ENCODE measurements at places on chromosomes 13 and 19. TPM values are rescaled to one million over a fixed set of nuclear protein-coding genes. Genes with fewer than 3 reads are reported as not detected.

The PINLYP gene
- 12.0 TPM for total RNA-seq

The WDR88 gene
- not detected for total RNA-seq

The ZNF737 gene
- 2.6 TPM for total RNA-seq

The SIGLEC8 gene
- total RNA-seq = 0.68 TPM

The VSTM2B gene
- total RNA-seq = not detected

GRCh38 chr13:35530581-35530980 is 54.1 kb upstream of the MAB21L1 start:
- no peak for DNase-seq

DNA sequence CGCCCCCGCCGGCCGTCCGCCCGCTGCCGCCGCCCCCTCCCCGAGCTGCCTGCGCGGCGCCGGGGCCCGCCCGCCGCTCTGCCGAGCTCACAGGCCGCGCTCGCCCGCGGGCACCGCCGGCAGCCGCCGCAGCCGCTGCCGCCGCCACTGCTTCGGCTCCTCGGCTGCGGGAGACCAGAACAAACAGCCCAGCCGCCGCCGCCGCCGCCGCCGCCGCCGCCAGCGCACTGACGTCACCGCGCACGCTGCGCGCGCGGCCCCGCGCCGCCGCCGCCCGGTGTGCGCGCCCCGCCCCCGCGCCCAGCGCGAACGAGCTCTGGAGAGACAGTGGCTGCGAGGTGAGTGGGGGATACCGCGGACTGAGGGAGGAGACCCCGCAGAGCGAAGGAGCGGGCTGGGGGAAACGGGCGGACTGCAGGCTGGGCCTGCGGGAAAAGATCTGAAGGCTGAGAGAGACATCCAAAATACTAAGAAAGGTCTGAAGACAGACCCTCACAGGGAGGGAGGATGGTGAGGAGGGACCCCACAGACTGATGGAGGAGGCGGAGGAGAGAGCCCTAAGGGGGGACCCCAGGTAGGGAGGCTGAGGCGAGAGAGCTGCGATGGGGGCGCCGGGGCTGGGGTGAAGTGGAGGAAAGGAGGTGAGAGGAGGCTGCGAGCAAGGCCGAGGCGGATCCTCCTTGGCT is at the start of gene BRD4:
Gene BRD4, minus strand, starts transcription at position 229 of the 686 bp plus-strand sequence. CDS start 59,440 bp downstream, outside the sequence.
- DNase-seq = no peak

- DNase-seq = no peak
These were observed 310.9 kb downstream of the ZNF536 start for GRCh38 chr19:30682999-30683536.

DNA sequence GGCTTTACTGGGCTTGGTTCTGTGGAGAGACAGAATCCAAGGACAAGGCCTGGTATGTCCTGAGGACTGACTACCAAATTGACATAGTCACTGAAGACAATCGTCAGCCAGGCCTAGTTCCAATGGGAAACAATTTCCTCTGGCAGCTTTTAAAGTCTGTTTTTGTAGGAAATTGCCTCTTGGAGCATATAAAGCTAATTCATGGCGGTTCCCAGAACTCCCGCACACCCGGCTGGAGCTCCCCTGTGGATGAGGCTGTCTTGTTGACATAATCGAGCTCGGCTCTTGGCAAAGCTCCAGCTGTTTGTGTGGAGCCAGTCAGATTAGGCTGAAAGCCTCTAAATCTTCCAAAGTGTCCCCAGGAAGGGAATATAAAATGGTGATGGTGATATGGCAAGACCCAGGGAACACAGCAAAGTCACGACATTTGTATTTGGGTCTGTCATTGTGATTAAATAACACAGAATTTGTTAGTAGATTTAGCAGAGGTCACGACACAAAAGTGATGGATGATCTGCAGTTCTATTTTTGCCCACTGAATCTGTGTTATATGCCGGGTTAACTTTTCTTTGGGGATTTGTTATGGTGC is 395.0 kb downstream of the PCDH9 start:
- DNase-seq = no peak

DNA sequence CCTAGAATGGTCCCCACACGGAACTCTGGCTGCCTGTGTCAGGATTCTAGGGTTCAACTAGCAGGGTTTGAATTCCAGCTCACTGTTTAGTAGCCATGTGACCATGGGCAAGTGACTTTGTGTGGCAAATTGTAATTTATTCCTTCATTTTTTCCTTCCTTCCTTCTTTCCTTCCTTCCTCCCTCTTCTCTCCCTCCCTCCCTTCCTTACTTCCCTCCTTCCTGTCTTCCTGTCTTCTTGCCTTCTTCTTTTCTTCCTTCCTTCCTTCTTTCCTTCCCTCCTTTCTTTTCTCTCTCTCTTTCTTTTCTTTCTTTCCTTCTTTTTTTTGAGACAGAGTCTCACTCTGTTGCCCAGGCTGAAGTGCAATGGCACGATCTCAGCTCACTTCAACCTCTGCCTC is 8.5 kb upstream of the DENND1C start:
- no peak for DNase-seq

DNA sequence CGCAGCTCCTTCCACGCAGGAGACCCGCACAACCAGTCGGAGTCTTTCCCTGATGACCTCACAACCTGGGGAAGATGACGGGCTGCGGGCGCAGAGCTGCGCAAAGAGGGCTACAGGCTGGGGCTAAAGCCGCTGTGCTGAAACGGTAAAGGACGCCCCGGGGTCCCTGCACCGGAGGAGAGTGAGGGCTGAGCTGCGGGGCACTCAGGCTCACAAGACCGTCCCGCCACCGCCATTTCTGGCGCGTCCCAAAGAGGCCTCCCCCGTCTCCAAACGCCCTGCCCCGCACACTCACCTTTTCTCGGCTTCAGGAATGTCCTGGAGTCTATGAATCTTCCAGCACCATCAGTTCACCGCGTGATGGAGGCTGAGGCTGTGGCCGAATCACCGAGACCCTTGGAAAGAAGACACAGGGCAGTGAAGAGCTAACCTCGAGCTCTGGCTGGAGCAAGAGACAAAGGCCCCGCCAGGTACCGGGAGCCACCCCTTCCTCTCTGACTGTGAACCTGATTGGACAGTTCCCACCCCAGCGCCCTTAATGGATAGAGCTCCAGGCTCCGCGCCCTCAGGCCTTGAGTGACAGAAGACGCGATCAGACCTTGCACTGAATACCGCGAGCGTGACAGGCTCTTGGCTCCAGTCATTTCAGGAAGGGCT is 41.8 kb upstream of the ZNF429 start:
- DNase-seq = no peak

DNA sequence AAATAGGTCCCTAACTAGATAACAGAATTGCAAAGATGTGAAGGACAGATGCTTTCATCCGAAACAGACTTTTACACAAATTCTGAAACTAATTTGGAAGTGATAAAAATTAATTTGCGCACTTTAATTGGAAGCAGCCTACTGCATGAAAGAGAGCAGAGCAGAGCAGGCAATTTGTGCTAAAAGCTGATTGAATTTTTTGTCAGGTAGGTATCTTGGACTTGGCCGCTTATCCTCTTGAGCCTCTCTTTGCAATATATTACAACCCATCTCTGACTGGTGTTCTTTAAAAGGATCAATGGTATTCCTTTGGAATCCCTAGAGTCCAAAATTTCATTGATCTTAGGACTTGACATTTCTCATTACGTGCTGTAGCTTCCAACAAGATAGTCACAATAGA is 183.3 kb upstream of the MAB21L1 start:
- no peak for DNase-seq

- no peak for DNase-seq
These were observed 132.2 kb downstream of the FREM2 start for GRCh38 chr13:38819053-38819452.
